Activated T-cell treated with anti-CD3 and anti-CD28 coated beads, Interleukin-2, amount 50 U/mL, for 72 hours (primary cell): ENCODE measurements at places on chromosomes 13 and 19. TPM values are rescaled to one million over a fixed set of nuclear protein-coding genes. Genes with fewer than 3 reads are reported as not detected.
A peak's percentile ranks its signal among the peaks of the same experiment; 100 is the strongest.

DNA sequence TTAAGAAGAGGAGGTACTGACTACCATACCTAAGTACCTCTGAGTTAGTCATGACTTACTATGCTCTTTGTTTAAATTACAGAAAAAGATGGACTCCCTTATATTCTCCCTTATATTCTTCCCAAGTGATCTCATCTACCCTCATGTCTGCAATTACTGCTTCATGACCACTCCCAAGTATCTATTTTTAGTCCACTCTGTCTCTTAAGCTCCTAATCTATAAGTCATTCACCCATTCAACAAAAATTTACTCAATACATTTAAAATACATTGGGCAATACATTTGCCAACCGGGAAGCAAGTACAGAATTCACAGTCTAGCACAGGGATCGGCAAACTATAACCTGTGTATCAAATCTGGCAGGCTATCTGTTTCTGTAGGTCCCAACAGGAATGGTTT lies 42.6 kb downstream of the KPNA3 start:
- no peaks in the 10 kb centered on the region for H3K27me3 ChIP-seq
- H3K27ac ChIP-seq, result no peak overlapping the region
- no peak overlapping the region for H3K4me3 ChIP-seq
- H3K36me3 ChIP-seq, result no peaks in the 10 kb centered on the region
- peaks cover 15% of the 10 kb centered on the region for H3K4me1 ChIP-seq

GRCh38 chr19:50427997-50428425 lies 4.7 kb upstream of the MYBPC2 start:
- H3K27ac ChIP-seq, result no peak overlapping the region
- peak; percentile 37 for DNase-seq
- peaks cover 31% of the 10 kb centered on the region for H3K27me3 ChIP-seq
- H3K4me1 ChIP-seq, result peaks cover 20% of the 10 kb centered on the region
- peak overlapping the region; percentile 54 for H3K4me3 ChIP-seq
- no peaks in the 10 kb centered on the region for H3K36me3 ChIP-seq

DNA sequence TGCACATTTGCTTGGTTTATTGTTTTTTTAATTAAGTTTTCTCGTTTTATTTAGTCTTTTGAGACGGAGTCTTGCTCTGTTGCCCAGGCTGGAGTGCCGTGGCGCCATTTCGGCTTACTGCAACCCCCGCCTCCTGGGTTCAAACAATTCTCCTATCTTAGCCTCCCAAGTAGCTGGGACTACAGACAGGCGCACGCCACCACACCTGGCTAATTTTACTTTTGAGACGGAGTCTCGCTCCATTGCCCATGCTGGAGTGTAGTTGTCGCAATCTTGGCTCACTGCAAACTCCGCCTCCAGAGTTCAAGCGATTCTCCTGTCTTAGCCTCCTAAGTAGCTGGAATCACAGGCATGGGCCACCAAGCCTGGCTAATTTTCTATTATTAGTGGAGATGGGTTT lies 1.3 kb downstream of the RPS9 start:
- no peaks in the 10 kb centered on the region for H3K27me3 ChIP-seq
- no peak for DNase-seq
- peaks cover 73% of the 10 kb centered on the region for H3K4me1 ChIP-seq
- peak overlapping the region; percentile 97 for H3K27ac ChIP-seq
- peaks cover 49% of the 10 kb centered on the region for H3K36me3 ChIP-seq

DNA sequence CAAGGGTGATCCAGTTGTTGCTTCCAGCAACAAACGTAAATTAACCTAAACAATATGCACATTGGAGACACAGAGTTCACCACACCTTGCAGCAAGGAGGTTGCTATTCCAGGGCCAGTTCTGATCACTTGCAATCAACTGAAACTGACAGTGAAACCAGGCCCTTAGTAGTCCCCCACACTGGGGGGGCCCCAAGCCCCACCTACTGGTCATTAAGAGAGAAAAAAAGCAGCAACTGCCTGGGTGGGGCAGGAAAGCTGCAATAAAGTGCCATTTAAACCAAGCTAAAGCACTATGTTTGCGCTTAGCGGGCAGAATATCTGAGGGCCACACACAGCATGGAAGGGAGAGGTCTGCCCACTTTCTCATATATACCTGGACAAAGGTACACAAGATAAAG lies 51.5 kb downstream of the ATP7B start:
- DNase-seq, result no peak
- H3K4me3 ChIP-seq, result no peak overlapping the region
- no peak overlapping the region for H3K27ac ChIP-seq
- peaks cover 14% of the 10 kb centered on the region for H3K4me1 ChIP-seq
- no peaks in the 10 kb centered on the region for H3K36me3 ChIP-seq

- H3K4me1 ChIP-seq, result no peaks in the 10 kb centered on the region
- no peaks in the 10 kb centered on the region for H3K27me3 ChIP-seq
- H3K4me3 ChIP-seq, result no peak overlapping the region
- H3K27ac ChIP-seq, result no peak overlapping the region
Observed at GRCh38 chr13:111345682-111346081, 25.2 kb downstream of the TEX29 start.

The NANOS2 gene
- not detected for total RNA-seq

DNA sequence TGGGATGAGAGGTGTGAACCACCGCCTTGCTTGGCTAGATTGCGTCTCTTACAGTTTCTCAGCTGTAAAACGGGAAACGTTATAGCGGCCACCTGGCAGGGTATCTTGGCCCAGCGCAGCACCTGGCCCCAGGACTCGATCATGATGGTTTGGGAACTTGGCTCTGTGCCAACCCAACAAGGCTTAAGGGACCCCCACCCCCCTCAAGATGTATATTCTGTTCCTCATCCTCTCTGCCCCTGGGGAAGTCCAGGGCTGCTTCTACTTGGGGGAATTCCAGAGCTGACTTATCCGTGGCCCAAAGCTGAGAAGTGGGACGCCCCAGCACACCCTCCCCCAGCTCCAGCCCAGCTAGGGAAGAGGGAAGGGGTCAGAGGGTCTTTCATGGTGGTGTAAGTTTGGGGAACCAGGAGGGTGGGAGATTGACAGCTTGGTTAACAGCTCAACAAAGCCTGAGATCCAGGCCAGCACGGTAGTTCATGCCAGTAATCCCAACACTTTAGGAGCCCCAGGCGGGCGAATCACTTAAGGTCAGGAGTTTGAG lies 695 bp downstream of the ICAM1 start:
- peak overlapping the region; percentile 83 for H3K27ac ChIP-seq
- peaks cover 40% of the 10 kb centered on the region for H3K4me1 ChIP-seq
- H3K4me3 ChIP-seq, result peak overlapping the region; percentile 89

DNA sequence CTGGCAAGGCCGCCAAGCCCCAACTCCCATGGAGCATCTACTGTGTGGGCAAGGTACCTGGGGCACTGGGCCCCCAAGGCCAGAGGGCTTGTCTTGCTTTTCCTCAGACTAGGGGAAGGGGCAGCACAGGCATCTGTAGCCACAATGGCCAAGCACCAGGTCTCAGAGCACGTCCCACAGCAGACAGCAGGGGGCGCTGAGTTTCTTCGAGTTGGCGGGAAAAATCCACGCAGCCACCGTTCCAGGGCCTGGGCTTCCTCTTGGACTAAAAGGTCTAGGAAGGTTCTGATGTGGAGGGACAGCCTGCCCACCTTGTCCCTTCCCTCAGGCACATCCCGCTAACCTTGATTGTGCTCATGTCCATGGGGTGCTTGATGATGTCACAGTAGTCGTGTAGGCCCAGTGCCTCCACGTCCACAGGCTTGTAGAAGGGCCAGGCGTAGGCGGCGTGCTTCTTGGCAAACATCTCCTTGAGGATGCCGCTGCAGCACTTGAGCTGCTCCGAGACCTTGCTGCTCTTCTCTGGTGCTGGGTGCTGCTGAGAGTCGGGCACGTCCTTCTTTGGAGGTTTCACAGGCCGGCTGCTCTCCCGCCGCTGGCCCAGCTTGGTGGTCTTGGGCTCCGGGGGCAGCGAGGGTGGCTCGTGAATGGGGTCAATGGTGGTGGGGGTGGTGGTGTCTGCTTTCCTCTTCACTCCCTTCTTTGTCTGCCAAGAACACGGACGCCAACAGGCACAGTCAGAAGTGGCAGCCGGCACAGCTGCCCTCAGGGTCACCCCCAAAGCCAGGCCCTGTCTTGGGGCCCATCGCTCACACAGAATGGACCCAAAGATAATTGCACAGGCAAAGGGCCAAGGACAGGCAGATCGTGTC lies 32.0 kb upstream of the EPHX3 start:
- H3K4me3 ChIP-seq, result no peak overlapping the region
- DNase-seq, result peak; percentile 78
- peaks cover 27% of the 10 kb centered on the region for H3K36me3 ChIP-seq
- H3K27me3 ChIP-seq, result no peaks in the 10 kb centered on the region
